Peyer's patch (tissue), 4 donors: ENCODE measurements at places on chromosomes 16 and 17. TPM values are rescaled to one million over a fixed set of nuclear protein-coding genes. Genes with fewer than 3 reads are reported as not detected.

DNA sequence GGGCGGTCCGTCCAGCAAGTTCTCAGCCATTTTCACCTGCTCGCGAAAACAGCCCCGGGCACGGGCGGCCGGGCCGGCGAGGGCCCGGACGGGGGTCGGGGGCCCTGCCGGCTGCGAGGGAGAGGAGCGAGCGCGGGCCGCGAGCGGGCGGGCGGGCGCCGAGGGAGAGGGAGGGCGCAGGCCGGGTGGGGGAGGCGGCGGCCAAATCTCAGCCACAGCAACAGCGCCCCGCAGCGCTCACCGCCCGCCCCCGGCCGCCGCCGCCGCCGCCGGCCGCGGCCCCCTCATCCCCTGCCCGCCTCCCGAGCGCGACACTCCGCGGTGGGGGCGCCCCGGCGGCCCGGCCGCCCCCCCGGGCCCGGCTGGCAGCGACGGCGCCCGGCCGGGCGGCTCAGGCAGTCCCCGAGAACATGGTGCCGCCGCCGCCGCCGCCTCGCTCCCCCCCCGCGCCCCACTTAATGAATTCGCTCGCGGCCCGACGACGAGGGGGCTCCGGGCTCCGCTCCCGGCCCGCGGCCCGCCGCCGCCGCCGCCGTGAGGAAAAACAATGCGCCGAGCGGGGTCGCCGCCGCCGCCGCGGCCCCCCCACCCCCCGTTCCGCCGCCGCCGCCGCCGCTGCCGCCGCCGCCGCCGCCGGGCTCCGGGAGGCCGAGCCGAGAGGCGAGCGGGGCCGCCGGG lies 487 bp downstream of the CREBBP start:
- DNase-seq, result peak; percentile 88

The MYH2 gene
- total RNA-seq, result not detected

The CTRB2 gene
- not detected for total RNA-seq

DNA sequence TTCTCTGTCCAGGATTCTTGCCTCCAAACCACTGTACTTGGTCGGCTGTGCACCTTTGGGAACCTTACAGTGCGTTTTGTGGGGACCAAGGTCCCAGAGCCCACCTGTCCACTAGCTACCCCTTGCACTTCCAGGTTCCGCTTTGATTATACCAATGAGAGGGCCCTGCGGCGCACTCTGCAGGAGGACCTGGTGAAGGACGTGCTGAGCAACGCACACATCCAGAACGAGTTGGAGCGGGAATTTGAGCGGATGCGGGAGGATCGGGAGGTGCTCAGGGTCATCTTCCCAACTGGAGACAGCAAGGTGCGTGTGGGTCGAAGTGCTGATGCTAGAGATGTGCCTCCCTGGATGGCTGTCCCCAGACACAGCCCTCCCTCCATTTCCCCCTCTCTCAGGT lies 18.8 kb downstream of the POLR2A start:
- no peak for DNase-seq

DNA sequence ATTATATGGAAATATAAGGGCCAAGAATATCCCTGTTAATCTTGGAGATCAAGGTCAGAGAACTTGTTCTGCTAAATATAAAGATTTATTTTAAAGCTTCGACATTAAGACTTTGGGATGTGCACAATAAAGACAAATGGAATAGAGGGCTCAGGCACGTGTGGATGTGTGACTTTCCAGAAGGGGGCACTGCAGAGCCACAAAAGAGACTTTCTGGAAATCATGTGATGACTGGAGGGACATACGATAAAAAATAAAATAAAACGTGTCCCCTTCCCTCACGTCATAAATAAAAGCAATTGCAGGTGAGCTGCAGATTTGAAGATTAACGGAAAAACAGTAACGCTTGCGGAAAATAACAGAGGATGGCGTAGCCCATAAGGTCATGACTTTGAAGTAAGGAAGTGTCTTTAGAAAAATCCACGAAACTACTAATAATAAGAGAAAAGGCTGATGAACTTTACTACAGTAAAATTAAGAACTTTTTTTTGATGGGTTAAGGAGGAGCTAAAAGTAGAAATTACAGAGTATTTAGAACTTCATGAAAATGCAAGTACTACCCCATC lies 9.4 kb upstream of the ENGASE start:
- DNase-seq, result peak; percentile 89

DNA sequence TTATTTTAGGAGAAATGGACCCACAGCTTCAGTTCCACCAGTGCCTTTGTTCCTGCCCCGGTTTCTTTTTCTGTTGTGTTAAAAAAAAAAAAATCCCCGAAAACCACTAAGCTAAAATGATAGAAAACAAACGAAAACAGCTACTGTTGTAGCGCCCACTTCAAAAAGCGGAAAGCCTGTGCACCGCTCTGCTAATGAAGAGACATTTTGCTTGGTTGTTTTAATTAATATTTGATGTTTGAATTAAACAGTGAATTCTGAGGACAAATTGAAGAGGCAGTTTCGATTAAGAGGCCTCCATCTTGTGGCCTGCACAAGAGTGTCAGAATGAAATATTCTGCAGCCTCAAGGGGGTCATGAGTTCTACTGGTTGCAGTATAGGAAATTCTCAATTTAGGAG lies 186.7 kb downstream of the RPTOR start:
- DNase-seq, result no peak

DNA sequence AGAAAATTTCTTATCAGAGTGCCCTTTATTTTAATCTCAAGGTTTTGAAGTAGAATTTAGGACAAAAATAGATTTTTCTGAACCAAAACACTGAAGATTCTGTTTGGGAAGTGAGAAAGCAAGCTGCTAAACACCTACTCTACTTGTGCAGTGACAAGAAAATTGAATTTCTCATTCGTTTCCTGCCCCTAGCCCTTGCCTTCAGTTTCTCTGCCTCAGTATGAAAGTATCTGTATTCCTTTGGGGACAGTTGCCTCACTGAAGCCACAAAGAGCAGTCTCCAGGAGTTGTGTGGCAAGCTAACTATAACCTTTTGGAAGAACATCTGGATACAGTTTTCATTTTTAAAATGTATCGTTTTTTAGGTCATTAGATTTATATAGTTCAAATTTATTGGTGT lies 19.7 kb downstream of the MOSMO start:
- DNase-seq, result no peak

The BAIAP3 gene
- 160 TPM for total RNA-seq

GRCh38 chr16:84095466-84095865 lies 21.3 kb downstream of the MBTPS1 start:
- DNase-seq, result no peak

- no peak for DNase-seq
Measured at GRCh38 chr17:80960797-80961452, 30.7 kb upstream of the CHMP6 start.

DNA sequence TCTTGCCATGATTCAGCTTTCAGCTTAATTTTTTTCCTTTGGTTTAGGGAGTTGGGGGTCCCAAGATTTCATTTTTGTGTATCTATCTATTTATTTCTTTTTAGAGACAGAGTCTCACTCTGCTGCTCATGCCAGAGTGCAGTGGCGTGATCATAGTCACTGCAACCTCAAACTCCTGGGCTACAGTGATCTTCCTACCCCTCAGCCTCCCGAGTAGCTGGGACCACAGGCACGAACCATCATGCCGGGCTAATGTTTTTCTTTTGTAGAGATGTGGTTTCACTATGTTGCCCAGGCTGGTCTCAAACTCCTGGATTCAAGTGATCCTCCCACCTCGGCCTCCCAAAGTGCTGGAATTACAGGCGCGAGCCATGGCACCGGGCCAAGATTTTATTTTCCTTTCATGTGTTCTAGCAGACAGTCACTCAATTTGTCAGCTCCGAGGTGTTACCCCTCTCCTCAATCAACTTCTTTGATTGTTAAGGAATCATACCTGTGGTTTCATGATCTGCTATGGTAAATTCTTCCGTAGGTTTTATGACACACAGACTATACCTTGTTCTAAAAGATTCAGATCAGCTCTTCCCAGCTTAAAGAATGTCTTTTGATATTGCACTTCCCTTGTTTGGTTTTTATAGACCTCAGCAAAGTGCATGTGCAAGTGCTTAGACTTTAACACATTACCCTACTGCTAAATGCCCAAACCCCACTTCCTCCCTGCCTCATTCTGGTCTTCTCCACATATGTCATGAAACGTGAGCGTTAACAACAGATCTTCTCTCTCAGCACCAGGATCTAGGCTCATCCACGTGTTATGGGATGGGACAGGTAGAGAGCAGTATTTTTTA lies 13.0 kb downstream of the UNC45B start:
- DNase-seq, result peak; percentile 25

DNA sequence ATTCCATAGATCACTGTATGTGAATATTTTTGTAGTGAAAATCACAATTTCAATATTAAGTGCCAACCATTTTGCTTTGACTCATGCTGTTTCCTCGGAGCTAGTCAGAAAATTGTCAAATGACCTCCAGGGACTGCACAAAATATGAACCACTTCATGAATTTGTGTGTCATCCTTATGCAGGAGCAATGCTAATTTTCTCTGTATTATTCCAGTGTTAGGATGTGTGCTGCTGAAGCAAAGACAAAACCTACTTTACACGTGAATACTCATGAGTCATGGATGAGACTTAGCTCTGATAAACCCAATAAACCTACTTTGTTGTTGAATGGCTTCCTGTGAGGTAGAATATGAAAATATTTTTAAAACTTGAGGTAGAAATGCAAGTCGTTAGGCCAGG lies 65.2 kb downstream of the SHCBP1 start:
- no peak for DNase-seq

- DNase-seq, result no peak
Measured at GRCh38 chr17:64032081-64032480, 11.6 kb upstream of the ICAM2 start.

The SMIM22 gene
- 218 TPM for total RNA-seq

The TCAP gene
- 0.53 TPM for total RNA-seq

- DNase-seq, result peak; percentile 62
Measured at GRCh38 chr17:80649672-80650330, 105.2 kb downstream of the RPTOR start.

- DNase-seq, result no peak
Measured at GRCh38 chr16:86073103-86073625, 174.2 kb downstream of the IRF8 start.

The KRT222 gene
- not detected for total RNA-seq

DNA sequence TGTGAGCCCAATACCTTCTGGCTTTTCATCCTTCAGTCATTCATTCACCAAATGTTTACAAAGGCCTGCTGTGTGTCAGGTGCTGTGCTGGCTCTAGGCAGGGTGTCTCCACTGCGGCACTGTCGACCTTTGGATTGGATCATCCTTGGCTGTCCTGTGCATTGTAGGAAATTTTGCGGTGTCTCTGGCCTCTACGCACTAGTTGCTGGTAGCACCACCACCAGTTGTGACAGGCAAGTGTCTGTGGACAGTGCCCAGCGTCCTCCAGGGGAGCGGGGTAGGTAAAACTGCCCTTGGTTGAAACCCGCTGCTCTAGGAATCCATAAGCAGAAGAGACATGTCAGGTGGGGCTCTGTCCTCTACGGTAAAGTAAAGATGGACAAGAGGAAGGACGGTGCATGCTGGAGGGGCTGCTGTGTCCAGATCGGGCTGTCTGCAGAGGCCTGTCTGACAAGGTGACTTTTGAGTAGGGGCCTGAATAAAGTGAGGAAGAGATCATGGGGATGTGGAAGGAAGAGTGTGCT lies 123.7 kb downstream of the SNX29 start:
- no peak for DNase-seq

DNA sequence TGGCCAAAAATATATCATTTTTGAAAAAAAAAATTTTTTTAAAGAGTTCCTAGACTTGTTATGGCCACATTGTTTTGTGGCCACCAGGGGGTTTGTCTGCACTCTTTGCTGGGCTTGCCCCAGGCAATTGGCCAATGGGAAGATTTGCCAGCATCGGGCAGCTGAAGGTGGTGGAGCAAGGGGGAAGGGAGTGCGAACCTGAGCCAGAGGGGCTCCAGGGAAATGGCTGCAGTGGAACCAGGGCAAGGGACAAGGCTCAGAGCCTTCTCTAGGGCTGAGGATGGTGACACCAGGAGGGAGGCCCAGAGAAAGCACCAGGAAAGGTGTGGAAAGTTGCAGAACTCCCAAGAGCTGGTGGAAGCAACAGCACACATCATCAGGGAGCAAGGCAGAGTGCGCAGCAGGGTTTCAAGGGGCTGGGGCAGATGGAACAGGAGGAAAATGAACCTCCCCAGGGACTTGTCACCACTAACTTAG lies 15.5 kb upstream of the CMIP start:
- peak; percentile 69 for DNase-seq

- no peak for DNase-seq
Measured at GRCh38 chr17:51487947-51488346, 227.6 kb downstream of the UTP18 start.

The NTHL1 gene
- 23.1 TPM for total RNA-seq
